ENCODE measurements at places on chromosomes 5 and 9.

DNA sequence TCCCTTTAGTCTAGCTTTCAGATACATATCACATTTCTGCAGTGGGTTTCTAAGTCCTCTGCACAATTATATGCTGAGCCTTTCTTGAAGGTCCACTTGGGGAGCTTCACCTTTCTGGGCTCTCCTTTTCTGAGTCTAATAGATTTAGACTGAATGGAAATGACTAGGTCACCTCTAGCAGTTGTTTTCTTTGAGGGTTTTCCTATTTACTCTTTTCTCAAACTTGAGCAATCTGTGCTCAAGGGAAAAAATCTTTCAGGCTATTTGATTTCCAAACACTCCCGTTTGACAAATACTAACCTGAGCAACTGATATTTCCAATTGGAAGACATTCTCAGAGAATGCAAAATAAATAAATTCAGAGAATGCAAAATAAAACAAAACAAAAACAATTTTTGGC lies 39.0 kb downstream of the ISOC1 start:
- DNase-seq = no peak

GRCh38 chr9:114504341-114505186 lies 709 bp downstream of the WHRN start:
- DNase-seq = no peak

DNA sequence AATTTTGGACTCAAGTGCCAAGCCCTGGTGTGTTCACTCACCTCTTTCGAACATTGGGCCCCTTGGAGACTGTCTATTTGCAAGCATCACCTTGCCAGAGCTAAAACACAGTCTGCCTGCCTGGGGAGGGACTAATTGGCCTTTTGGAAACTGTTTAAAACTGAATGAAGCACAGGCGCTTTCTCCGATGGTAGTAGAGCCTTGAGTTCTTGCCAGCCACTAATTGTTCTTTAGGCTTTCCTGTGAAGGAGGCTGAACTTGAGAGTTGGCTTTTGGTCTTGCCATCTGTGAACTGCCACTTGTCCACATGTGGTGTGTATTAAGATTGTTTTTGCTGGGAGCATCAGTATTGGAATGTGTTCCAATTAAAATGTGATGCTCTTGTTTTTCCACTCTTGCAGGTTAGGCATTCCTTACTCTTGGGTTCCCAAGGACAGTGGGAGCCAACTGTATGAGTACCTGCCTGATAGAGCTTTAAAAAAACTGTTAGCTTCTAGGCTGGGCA lies 26.0 kb downstream of the GARNL3 start:
- no peak for DNase-seq

DNA sequence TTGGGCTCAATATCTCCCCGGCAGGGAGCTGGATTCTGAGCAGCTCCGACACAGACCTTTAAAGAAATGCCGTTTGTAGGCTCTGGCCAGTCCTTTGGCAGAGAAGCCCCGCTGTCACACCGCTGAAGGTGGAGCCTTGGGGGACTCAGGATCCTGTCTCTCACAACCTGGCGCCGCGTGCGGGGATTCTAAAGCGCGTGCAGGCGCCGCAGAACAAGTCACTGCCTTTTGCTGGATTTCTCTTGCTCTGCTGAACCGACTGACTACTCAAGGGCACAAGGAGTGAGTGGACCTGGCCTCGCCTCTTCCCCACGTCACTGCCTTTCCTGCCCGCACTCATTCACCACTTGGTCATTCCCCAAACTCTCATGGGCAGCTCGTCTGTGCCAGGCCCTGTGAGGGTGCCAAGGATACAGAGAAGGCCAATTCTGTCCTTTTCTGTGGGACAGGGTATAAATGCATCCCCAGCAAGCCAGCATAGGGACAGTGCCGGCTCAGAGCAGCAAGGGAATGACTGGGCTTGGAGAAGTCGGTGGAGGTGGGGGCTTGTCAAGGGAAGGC lies 69.3 kb downstream of the CRB2 start:
- DNase-seq = no peak

DNA sequence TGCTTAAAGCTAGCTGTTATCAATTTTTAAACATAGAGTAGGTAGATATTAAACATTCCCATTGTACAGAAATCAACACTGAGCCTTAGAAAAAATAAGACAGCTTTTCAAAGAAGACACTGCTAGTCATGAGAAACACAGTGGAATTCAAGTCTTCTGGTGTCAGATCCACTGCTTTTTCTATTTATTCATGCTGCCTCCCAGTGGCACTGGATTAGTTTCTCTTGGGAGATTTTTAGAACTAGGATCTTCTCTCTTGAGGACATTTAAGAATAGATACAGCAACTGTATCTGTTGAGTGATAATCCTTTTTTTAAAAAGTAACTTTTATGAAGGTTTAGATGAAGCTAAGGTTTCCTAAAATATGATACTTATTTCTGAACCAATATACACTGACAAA lies 1635.4 kb upstream of the C9orf72 start:
- DNase-seq = no peak

DNA sequence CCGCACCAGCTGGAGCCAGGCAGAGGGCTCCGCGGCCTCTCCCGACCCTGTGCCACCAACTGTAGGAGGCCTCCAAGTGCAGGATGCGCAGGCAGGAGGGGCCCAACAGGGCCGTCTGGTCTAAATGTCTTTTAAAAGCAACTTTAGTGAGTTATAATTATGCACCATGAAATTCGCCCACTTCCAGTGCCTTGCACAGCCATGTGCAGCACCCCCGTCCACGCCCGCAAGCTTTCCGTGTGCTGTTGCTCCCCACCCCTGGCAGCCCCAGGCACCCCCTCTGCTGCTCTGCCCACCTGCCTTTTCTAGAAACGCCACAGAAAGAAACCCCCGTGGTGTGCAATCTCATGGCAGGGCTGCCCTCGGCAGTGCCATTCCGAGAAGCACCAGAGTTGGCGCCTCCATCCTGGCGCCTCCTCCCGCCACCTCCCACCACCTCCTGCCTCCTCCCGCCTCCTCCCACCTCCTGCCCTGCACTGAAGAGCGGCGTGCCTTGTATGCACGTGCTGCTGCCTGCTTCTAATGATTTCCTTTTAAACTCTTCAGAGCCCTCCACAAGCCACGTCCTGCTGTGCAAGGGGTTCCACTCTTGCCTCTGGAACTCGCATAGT lies 7.5 kb upstream of the SLC6A18 start:
- DNase-seq = no peak

GRCh38 chr9:137169896-137170358 lies at the start of gene LRRC26:
Gene LRRC26 (minus strand): TSS chr9:137170051. CDS start chr9:137169943, 108 bp downstream.
- no peak for DNase-seq

DNA sequence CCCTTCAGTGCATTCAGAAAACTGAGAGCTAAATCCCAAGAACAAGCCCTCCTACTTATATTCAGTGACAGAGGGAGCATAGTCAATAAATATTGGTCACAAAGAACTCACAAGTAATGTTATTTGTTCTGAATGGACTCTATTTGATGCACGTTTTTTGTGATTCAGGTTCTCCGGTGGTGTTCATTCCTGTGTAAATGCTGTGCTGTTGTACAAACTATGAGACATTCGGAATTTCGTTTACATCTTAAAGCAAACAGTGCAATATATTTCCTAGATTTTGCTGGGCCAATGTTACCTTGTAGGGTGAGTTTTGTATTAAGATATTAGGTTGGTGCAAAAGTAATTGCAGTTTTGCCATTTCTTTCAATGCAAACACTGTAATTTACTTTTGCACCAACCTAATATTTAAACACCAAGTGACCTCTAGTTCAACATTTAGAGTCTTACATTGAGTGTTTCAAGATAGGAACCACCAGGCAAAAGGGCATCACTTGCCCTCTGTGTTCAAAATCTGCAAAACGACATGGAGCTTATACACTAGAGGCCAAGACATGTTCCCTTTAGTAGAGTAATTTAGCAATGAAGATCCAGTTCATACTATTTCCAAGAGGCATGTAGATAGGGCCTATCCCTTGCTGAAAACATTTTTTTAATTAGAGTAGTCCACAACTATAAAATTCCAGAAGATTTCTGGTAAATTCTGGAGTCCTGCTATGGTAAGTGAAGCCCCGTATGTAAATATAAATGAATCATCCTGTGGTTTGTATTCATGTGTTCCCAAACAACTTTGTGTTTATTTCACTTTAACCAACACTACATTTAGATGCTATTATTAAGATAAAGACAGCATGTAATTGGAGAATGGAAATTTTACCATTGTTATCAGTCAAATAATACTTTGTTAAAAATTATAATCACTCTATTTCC lies 444.0 kb upstream of the PTGER4 start:
- DNase-seq = no peak

DNA sequence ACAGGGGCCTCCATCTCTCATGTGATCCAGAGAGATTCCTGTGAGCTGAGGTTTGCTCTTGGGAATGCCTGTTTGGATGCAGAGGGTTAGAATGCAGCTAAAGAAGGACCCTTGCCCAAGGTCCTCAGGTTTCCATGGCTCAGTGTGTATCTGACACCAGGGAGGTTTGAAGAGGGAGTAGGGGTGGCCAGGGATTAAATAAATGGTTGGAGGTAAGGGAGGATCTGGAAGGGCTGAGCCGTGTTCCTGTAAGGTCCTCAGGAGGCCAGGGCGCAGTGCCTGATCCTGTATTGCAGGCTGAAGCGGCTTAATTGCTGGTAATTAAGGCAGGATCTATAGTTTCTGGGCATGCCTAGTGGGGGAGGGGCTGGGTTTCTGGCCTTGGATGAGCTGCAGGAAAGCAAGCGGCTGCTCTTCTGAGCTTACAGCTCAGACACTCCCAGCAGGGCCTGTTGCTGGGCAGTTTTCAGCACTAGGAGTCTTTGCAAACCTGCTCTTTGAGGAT lies 41.5 kb upstream of the MAP1B start:
- no peak for DNase-seq

DNA sequence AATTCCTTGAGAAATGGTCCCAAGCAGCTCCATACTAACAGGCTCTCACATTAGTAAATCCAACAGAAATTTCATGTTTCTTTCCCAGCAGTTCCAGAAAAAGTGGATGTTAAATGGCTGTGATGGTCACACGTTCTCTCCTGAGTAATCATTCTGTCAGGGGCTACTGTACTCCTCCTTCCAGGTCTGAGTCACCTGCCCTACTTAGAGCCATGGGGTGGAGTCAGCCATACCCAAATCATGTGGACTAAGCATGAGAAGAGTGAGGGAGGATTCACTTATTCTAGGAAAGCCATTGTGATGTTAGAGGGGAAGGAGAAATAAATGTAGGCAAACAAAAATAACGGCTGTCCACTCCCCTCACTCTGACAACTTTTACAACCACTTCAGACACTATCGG lies 547.2 kb downstream of the CSNK1G3 start:
- DNase-seq = no peak

DNA sequence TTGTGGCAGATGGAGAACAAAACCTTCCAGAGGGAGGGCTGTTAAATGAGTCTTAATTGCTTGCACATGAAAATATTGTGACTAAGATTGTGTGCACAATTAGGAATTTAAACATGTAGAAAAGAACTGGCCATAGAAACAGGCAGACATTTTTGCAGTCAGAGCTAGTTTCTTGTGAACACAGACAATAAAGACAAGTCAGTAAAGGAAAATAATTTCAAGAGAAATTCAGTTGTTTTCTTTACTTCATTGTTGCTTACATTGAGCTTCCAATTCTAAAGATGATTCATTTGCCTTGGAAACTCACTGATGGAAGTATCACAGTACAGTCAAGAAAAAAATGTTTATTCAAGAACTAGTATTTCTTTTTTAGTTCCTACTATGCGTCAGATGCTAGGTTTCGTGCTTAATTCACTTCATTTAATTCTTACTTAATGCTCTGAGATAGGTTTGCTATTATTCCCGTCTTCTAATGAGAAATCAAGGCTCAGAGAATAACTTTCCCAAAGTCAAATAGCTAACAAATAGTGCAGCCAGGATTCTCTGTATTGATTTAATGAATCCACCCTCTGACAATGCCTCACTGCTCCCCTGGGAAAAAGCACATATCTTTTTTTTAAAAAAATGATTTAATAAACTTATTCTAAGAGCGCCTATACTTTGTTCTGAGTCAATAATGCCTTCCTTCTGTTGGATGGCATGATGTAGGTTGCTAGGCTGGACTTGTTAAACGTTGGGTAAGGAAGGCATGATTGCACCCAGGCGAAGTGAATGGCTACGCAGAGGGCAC lies 581.4 kb downstream of the RAB3C start:
- no peak for DNase-seq

DNA sequence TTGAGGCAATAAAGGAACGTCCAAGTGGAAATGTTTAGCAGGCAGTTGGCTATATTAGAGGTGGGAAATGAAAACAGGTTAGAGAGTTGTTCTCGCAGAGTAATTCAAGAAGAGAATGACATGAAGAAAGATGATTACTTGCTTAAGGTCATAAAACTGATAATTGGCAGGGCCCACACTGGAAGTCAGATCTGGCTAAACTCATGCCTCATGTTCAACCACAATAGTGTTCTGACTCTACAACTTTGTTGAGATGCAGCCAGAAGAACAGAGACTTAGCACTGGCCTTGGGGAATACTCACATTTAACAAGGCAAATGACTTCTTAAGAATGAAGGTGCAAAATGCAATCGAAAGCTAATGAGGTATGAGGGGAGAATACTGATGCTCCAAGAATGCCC lies 27.2 kb upstream of the TNFSF8 start:
- no peak for DNase-seq

DNA sequence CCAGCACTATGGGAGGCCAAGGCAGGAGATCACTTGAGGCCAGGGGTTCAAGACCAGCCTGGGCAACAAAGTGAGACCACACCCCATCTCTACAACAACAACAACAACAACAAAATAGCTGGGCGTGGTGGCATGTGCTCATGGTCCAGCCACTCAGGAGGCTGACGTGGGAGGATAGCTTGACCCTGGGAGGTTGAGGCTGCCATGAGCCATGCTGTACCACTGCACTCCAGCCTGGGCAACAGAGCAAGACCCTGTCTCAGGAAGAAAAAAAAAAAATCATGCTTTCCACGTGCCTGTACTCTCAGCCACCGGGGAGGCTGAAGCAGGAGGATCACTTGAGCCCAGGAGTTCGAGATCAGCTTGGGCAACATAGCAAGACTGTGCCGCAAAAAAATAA lies 29.5 kb downstream of the TSC1 start:
- DNase-seq = no peak

DNA sequence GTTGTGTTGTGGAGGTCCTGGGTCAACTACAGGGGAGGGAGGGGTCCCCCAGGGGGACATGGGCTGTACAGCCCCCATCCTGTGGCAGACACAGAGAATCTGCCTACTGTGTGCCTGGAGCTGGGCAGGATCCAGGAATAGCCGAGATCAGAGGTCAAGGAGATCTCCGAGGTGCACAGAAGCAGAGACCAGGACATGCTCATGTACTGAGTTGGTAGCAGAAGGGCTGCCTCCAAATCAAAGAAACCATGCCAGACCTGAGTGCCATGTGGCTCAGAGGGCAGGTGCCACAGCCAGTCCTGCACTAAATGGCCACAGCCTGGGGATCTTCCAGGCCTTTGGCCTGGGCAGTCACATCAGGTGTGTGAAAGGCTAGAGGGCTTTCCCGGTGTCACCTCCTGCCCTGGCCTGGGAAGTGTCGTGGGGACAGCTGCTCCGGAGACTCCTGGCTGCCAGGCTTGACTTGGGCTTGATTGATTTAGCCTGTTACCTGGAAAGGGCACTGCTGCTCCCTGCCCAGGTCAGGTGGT lies 27.8 kb downstream of the GSN start:
- no peak for DNase-seq

- DNase-seq = no peak
These were observed 464.7 kb downstream of the ZSWIM6 start for GRCh38 chr5:61796773-61797172.

Measured in stimulated activated CD4-positive, alpha-beta T cell treated with anti-CD3 and anti-CD28 coated beads, TNF-alpha, amount 100 ng/mL, for 1 hour (primary cell).